CD4-positive, alpha-beta T cell treated with Interleukin-6 for 4 hours (primary cell): ENCODE measurements at places on chromosomes 1 and 21.

DNA sequence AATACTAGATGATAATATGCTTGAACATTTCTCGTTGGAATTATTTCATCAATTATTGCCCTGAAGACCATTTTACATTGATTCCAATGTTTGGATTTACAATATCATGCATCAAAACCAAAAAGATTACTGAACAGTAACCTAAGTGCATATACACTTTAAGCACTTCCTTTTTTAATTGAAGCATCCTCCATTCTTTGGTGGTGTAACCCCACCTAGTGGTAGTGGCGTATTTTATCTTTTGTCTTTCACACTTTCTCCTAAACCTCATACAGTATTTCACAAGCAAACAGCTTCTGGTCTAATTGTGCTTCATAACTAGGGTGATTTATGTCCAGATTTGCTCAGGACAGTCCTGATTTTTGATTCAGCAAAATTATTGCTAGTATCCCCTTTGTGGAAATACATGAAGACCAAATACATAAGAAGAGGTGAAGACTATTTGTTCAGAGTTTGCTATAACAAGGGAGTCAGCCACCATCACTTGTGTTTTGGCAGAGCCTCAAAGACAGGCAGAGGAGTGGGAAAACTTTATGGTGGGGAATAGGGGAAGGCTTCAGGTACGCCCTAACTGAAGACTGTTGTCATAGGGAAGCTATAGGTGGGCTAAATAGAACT lies 3.4 kb upstream of the NVL start:
- DNase-seq: peak; percentile 44

DNA sequence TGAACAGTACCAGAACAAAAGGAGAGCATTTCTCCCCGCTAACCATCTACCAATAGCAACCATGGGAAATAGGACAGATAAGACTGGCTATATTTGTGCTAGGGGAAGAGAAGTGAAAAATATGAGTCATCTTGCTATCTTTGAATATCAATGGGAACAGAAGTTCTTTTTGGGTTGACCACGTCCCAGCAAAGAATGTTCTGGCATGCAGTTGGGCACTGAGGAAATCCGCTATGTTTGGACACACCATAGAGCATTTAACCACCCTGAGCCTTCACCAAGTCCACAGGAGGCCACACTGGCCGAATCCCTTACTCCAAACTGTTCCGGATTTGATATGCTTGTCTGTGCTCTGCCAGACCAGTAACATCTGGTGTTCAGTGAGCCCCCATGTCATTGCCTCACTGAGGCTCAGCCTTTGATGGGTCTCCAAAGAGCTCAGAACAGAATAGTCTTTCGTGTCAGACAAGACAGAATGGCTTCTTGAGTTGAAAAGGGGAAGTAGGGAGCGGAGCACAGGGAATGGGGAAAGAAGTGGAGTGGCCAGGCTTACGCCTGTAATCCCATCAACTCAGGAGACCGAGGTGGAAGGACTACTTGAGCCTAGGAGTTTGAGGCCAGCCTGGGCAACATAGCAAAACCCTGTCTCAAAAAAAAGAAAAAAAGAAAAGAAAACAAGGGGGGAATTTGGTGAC lies 81.4 kb downstream of the SMYD2 start:
- DNase-seq: no peak

DNA sequence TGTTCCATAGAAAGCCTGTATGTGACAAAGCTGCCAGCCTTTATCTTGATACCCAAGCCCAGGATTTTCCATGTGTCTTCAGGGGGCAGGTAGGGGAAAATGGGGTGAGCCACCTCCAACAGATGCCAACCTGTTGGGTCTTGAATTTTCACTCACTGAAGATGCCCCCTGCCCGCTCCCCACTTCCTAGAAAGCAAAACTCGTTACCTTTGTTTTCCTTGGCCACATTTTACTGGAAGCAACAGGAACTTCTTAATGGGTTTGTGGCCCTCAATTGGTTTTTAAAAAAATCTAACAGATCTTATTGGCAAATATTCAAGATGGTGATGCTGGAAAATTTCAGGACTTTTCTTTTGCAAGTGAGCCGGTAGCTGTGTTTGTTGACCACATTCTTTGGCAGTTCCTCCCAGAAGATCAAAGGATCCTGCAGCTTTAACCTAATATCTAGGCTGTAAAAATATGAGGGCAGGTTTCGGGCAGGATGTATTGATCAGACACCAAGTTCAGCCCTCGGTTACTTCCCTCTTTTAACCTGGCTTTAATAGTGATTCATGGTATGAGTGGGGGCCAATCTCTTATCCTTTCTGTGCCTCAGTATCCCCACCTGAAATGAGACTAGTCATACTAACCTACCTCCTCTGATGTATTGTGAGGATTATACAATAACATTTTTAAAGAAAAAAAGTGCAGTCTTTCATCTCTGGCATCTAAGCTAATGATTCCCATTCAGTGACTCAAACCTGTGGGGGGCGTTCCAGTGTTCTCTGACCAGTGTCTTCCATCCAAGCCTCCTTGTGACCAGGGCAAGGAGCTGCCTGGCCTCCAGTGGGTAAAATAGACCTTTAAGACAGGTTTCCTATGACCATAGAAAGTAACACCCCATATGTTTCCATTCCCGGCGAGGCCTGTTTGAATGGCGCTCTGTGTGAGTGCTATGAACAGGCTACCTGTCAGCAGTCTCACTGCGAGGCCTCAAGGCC lies 21.3 kb upstream of the GNPAT start:
- DNase-seq: no peak

DNA sequence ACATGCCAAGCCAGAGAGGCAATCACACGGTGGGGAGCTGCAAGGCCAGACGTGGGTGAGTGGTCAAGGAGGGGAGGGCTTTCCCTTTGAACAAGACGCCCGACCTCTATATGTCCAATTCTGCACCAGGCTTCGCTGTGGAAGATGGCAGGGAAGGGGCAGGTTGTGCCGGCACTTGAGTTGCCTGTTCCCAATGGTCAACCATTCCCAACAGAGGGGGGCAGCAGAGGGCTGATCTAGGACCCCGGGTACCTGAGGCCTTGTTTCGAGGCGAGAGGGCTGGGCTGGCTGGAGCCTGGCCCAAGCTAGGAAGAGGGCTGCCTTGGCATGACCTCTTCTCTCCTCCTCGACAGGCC lies 64.9 kb downstream of the TMEM53 start:
- DNase-seq: peak; percentile 47

GRCh38 chr1:99579691-99580172 lies 66.2 kb upstream of the PALMD start:
- DNase-seq: no peak

DNA sequence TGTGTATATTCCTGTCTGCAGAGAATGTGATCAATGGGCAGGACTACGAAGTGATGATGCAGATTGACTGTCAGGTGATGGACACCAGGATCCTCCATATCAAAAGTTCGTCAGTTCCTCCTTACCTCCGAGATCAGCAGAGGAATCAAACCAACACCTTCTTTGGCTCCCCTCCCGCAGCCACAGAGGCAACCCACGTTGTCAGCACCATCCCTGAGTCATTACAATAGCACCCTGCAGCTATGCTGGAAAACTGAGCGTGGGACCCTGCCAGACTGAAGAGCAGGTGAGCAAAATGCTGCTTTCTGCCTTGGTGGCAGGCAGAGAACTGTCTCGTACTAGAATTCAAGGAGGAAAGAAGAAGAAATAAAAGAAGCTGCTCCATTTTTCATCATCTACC lies 65.2 kb downstream of the OLFML2B start:
- DNase-seq: no peak

- peak; percentile 45 for DNase-seq
Measured at GRCh38 chr1:160665330-160666078, 18.7 kb upstream of the SLAMF1 start.

DNA sequence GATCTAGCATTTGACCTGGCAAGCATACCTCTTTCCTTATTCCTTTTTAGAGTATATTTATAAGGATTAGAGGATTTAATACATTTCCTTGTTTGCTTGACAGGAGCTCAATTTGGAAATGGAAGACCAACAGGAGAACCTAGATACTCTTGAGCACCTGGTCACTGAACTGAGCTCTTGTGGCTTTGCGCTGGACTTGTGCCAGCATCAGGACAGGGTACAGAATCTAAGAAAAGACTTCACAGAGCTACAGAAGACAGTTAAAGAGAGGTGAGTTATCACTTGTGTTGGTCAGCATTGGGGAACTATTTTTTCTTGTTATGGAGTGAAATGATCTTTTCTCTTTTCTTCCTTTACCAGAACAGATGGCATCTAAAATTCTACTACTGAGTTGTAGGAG lies 123.4 kb upstream of the BMP8A start:
- no peak for DNase-seq

DNA sequence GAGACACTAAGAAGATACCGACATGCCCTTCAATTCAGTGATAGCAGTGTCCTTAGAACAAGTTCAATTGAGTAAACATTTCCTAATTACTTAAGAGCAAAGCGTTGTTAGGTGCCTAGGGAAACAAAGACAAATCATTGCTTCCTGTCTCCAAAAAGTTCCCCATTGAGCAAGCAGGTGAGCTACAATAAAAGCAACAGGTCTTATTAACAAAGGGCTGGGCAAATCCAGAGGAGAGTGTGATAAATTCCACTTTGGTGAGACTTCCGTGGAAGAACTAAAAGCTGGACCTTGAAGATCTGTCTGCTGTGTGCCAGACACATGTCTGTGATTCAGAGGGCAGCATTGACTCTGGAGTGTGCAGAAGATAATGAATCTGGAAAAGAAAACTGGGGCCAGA lies 1.9 kb upstream of the TUT4 start:
- DNase-seq: no peak

- no peak for DNase-seq
Measured at GRCh38 chr1:210360852-210361477, 32.3 kb downstream of the HHAT start.

GRCh38 chr1:171438441-171438840 lies 46.9 kb upstream of the PRRC2C start:
- no peak for DNase-seq

DNA sequence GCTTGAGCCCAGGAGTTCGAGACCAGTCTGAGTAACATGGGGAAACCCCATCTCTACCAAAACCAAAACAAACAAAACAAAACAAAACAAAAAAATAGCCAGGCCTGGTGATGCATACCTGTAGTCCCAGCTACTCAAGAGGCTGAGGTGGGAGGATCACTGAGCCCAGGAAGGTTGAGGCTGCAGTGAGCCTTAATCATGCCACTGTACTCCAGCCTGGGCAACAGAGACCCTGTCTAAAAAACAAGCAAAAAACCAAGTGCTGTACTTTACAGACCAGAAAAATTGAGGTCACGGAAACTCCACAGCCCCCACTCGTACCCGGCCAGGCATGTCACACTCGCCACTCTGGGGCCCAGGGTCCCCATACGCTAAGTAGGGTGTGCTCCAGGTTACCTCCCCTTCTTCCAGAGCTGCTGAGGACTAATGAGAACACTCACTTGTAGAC lies 22.9 kb downstream of the ATP2B4 start:
- DNase-seq: peak; percentile 28

DNA sequence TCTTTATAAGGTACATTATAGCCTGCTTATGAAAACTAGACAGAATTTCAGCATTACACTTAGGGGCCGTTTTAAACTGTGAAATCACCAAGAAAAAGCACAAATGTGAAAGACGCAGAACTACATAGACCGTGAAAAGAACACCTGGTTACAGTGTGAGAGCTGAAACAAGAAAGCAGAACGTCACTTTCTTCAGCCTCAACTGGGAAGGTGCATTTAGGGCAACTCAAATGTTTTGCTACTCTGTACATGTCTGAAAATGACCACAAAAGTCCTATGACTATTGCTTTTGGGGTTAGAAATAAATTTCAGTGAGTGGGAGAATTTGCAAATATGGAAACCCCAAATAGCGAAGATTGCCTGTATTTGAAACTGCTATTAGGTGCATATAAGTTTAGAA lies 268.7 kb downstream of the OLFM3 start:
- DNase-seq: no peak

- peak; percentile 43 for DNase-seq
Measured at GRCh38 chr1:116377541-116378529, 4.8 kb downstream of the ATP1A1 start.

GRCh38 chr1:78145105-78145580 lies 99.4 kb downstream of the GIPC2 start:
- peak; percentile 26 for DNase-seq

DNA sequence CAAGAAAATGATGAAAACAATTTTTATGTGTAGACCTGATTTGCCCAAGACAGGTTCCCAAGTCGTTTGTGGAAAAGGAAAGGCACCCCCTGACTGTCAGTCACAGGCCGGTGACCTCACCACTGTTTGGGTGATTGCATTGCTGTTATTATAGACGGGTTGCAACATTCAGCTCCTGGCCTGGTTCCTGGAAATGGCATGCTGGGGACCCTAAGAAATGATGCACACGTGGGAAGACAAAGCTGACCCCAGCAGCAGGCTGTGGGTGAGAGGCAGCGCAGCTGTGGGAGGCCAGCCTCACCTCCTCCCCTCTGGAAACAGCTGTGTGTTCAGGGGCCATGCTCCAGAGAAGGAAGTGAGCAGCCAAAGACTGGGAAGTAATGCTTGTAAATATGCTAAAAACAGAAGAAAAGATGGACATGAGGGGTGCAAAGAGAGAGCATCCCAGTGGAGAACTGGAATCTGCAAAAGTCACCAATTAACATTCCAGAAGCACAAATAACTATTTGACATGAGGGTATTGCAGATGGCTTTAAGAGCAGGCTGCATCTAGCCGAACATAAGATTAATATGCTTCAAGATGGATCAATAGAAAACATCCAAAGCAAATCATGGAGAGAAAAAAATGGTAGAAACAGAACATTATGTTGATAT lies 23.4 kb upstream of the ABCG1 start:
- DNase-seq: no peak

DNA sequence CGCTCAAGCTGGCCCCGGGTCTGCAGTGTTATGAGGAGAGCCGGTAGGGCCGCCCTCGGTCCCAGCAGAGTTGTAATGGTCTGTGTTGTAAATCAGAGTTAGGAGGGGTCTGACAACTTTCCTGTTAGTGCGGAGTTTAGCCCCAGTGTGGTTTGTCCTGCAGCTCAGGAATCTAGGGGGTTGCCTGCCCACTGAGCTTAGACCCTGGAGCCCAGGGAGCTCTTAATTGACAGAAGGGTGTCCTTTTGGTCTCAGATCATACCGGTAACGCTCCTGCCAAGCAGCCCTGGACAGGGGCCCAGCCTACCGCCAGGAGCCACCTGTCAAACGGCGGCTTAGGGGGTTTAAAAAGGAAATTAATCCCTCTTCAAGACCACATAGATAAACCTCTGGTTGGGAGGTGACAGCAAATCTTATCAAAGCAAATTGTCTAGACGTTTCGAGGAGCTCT lies 164.4 kb downstream of the DYRK1A start:
- DNase-seq: no peak

- no peak for DNase-seq
Measured at GRCh38 chr1:93720956-93721626, 39.5 kb upstream of the BCAR3 start.

- DNase-seq: no peak
Measured at GRCh38 chr1:12666141-12666735, 22.4 kb downstream of the AADACL4 start.

DNA sequence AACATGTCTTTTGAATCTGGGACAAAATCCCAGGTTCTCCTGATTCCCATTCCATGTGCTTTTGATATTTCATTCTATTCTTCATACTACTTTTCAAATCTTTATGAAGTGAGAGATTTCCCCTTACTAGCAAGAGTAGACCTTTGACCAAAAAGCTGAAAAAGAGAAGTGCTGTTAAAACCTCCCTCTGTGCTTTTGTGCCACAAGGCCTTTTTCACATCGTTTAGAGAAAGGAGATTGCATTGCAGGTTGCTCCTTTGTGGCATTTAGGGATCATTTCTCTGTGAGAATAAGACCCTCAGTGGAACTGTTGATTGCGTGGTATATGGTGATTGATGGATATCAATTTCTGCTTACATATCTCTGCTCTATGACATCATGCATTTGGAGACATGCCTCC lies 148.8 kb downstream of the TGFB2 start:
- no peak for DNase-seq
